Stimulated activated CD4-positive, alpha-beta T cell treated with anti-CD3 and anti-CD28 coated beads, Interleukin-15, amount 100 ng/mL, for 24 hours (primary cell): ENCODE measurements at places on chromosomes 16 and 17.

DNA sequence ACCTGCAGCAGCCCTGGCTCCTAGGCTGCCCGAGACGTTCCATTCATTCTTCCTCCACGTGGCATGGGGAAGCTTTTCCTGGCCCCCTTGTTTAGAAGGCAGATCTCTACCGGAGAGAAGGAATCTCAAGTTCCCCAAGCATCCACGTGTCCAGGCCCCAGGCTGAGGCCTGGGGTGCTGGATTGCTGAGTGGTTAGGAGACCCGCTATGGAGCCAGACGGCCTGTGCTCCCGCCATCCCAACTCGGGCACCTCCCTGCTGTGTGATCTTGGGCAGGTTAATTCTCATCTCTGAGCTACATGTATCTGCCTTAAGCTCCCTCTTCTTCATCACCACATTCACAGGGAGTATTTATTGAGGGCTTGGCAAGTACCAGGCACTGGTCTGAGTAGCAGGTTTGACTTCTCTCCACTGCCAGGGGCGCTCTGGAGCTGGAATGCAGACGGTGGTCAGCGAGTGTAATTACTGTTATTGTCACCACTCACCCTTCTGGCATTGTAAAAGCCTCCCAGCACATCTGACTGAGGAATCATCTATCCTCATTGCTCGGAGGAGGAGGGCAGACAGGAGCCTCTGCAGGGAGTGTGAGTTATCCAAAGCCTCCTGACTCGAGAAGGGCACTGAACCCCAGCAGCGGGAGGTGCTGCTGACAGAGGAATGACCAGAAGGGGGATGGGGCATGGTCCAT lies 1.1 kb upstream of the ADGRG1 start:
- no peak for DNase-seq

DNA sequence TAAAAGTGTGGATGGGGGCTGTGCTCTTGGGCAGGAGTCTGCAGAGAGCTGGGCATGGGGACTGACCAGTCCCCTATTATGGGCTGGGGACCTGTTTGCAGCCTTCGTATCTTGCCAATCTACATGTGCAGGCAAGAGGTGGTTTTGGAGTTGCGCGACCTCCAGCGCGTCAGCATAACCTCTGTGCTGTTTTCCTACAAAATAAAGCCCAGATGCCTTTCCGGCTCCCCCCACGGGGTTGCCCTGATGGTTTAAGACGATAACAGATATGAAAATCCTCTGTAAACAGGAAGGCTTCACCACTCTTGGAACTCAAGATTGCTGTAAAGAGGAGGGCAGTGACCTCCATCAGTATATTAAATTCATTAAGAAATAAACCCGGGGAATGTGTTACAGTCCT lies 16.5 kb upstream of the SPPL2C start:
- DNase-seq: no peak

DNA sequence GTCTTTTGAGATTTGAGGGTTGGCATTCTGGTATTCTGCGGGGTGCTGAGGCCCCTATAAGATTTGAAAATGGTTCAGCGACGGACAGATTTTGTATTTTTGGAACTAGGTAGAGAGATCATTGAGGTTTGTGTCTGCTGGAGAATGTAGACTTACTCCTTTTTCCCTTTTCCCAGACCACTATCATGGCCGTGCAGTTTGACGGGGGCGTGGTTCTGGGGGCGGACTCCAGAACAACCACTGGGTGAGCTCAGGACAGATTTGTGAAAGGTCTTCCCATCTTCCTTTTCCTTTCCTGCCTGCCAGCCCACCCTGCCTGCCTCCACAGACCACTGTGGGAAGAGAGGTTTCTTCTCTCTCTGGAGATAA lies 572 bp downstream of the PSMB6 start:
- DNase-seq: peak; percentile 70

DNA sequence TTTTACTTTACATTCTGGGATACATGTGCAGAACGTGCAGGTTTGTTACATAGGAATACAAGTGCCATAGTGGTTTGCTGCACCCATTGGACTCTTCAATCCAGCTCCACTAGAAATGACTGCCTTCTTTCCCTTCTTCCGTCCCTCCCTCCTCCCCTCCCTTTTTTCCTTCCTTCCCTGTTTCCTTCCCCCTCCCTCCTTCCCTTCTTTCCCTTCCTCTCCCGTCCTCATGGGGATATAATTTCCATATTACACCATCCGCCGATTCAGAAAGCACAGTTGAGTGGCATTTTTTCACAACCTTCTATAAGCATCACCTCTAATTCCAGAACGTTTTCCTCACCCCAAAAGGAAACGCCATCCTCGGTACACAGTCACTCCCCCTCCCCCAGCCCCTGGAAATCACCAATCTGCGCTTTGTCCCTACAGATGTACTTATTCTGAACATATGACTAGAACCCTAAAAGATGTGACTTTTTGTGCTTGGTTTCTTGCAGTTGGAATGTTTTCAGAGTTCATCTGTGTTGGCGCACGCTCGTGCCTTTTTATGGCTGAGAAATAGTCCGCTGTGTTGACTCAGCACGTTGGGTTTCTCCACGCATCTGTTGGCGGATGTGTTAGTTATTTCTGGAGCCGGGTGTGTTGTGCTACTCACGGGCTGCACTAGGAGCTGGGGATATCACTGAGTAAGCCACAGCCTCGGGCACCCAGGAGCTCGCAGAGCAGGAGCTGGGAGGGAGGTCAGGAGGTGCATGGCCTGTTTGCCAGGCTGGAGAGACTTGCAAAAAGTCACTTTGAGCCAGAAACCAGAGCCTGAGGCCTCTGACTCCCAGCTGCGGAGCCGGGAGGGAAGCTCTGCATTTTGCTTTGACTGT lies 336.4 kb downstream of the SEC14L1 start:
- DNase-seq: peak; percentile 54

DNA sequence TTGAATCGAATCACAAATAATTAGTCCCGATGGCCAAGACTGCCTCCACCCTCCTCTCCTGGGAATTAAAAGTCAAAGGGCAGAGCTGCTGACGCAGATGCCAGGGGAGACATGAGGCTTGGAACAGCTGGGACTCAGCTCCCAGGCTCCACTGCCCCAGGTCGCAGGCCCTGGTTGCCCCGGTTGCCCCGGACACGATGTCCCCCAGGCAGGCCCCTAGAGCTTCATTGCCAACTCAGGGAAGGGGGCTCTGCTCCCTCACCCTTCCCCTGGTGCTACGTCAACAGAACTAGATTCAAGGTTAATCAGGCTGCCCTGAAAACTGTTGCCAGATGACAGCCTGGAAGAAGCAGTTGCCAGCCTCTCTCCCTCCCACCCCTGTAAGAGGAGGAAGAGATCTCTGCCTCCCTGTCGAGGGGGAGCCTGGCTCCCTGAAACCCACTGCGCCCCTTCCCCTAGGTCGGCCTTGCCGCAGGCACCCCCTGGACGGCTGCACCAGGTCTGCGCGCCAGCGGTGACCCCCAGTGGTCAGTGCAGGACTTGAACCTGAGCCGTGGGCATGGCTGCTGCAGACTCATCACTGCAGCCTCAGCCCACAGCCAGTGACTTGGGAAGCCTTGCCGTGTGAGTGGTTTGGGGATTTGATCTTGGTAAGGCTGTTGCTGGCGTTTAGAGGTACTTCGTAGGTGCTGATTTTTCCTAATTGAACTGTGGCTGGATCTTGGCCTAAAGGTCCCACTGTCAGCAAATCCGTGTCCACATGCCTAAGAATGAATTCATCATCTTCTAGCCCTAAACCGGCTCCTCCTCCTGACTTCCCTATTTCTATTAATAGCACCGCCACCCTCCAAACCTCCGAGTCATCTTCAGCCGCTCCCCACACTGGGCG lies 84.1 kb upstream of the TOB1 start:
- peak; percentile 65 for DNase-seq

DNA sequence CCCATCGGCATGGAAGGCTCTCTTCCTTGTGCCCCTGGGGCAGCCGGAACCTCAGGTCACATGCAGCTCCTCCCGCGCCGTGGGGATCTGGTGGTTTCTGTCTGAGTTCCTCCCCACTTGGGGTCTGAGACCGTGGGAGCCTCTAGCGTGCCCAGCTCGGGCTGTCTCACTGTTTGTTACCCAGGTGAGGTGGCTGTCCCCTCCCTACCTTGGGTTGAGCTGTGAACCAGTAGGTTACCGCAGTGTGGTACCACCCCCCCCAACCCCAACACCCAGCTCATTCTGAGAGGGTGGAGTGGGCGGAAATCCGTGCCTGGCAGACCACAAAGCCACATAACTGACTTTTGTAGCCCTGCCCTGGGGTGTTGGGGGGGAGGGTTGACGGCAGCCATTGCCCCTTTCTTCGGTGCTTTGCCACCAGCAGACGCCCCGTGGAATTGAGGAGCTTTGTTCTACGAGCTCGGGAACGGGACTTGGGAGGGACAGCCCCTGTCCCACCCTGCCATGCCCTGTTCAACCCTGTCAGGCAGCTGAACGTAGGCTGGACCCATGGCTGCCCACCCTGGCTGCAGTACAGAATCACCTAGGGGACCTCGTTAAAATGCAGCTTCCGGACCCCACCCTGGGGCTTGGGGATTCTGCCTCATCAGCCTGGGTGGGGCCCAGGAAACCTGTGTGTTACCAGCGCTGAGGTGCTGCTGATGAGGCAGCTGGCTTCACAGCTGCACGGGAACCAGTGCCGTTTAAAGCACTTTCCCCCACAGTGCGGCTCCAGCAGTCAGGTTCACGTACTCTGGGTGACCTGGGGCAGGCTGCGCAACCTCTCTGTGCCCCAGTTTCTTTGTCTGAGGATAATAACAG lies 18.5 kb downstream of the RAP1GAP2 start:
- DNase-seq: peak; percentile 89

DNA sequence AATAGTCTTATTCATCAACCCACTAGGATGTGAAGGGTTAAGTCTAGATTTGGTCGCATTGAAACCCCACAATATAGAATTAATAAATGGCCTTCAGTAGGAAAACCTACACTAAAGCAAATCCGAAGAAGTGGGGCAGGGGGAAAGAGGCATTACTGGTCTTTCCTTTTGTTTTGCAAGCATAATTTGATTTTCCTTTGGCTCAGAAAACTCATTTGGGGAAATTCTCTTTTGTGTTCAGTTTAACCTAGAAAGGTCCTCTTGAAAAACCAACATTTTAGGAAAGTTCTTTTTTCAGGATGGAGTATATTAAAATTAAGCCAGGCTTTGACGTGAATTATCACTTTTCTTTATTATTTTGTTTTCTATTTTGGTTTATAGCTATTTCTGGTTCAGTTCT lies 31.7 kb downstream of the ERCC4 start:
- no peak for DNase-seq

DNA sequence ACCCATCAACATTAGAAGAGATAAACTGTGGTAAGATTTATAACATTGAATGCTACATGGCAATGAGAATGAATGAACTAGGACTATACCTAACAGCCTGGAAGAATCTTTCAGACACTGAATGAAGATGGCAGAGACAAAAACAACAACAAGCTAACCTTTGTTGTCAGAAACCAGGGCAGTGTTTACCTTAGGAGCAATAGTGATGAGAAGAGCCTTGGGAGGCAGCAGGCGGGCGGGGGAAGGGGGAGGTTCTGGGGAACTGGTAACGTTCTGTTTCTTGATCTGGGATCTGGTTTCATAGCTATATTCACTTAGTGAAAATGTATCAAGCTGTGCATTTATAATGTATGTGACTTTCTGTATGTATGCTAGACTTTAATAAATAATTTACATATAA lies 139.0 kb upstream of the TNRC6C start:
- DNase-seq: no peak

DNA sequence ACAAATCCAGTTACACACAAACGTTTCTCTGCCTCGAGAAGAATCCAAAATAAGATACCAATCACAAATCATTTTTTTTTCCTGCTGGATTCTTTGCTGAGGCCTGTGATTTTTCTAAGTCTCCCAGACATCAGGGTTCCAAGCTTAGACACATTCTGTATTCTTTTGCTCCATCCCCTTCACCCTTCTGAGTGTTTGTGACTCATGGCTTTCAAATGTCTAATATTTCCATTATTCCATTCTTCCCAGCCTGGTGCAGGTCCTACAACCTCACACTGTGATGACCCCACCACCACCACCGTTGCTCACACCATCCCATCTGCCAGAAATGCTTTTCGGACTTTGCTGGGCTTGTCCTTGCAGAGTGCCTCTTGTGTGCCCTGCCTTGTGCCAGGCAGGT lies 480.1 kb downstream of the SOX9 start:
- DNase-seq: no peak

DNA sequence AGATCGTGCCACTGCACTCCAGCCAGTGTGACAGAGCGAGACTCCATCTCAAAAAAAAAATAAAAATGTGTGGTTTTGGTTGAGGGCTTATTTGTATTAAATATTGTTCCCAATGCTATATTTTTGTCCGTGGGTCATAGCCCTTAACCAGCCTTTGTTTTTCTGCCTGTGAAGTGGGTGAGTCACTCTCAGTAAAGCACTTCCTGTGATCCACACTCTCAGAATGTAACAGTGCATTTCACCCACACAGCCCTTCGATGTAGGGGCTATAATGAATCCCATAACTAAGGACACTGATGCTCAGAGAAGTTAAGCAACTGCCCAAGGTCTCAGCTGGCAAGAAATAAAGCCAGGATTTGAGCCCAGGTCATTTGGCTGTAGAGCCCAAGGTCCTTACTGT lies 34.7 kb upstream of the POLR3E start:
- no peak for DNase-seq

GRCh38 chr16:79642652-79643051 lies 42.1 kb upstream of the MAF start:
- no peak for DNase-seq

GRCh38 chr16:21134053-21134452 lies 16.6 kb downstream of the DNAH3 start:
- no peak for DNase-seq

GRCh38 chr17:1629504-1630310 lies 1.1 kb upstream of the SLC43A2 start:
- DNase-seq: peak; percentile 86

- peak; percentile 26 for DNase-seq
These were observed 1.3 kb downstream of the THRA start for GRCh38 chr17:40063901-40064531.

- no peak for DNase-seq
These were observed 181.6 kb upstream of the CACNG3 start for GRCh38 chr16:24074574-24074973.

DNA sequence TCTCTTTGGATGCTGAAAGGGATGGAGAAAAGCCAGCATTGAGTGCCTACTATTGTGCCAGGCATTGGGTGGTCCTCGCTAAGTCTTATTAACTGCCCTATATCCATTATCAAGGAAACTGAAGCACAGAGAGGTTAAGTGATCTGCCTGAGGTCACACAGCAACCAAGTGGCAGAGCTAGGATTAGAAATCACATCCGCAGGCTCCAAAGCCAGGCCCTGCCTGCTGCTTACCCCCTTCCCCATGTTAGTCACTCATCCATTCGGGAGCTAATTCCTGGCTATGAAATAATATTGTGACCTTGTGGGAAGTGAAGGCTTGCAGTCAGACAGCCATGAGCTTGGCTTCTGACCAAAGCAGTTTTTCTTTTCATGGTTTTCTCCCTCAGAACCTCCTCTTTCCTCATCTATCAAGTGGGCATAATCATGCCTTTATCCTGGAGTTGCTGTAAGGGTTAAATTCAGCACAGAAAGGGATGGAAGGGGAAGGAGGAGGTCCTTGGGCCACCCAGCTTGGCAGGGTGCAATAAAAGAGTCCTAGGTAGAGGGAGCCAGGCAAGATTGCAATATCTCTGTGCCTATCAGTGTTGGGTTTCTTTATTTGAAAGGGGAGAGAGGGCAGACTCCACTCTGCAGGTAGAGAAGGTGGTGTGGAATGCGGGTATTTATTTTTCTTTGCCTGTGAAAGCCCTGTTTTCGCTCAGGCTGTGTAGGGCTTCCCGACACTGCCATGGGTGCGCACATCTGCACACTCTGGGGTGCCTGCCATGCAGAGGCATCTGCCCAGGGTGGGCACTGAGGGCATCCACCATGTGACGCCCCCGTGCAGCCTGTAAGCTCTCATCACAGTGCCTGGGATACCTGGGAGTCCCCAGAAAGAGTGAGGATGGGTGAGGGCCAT lies 11.3 kb downstream of the RAI1 start:
- DNase-seq: no peak
